Stimulated activated CD4-positive, alpha-beta T cell treated with anti-CD3 and anti-CD28 coated beads, Interleukin-2, amount 100 ng/mL, for 24 hours (primary cell): ENCODE measurements at places on chromosomes 16 and 17.

DNA sequence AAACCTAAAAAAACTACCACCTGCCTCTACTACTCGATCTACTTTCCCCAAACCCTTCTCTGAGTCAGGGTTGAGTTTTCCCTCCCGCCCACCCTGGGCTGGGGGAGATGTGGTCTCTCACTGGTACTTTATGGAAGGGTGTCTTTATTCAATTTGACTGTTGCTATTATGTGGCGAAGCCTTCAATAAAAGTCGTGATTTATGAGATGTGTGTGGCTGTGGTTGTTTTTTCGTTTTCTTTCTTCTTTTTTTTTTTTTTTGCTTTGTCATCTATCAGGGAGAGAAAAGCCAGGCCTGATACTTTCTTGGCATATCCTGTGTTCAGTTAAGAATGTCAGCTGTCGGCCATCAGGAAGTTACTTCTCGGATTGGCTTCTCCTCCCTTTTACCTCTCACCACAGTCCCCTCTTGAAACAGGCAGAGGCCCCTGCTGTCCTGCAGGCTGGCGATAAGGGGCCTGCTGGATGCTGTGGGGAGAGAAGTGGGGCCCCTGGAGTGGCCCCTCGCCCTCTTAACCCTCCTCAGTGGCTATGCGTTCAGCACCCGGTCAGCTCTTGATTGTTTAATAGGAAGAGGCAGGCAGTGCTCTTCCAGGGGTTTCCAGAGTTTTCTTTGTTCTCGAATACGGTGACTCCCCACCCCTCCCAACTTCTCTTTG lies 123.0 kb downstream of the MSI2 start:
- DNase-seq = peak; percentile 20

GRCh38 chr17:47990962-47991731 lies 20.2 kb downstream of the CDK5RAP3 start:
- DNase-seq = no peak

DNA sequence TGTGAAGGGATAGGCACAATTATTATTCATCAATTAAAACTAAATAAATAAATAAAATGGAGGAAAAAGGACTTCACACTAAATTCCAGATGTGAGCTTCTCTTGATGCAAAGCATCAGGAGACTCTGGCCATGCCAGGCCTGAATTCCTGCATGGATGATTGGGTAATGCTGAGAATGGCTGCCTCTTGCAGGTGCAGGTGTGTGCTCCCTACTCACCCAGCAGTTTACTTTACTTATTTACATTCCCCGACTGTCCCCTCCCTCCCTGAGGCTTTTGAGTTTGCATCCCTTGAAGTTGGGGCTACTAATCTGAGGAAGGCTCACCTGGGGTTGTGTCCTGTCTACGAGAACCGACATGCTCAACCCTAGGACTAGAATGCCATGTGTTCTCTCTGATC lies 200.4 kb downstream of the SHISA9 start:
- no peak for DNase-seq

- no peak for DNase-seq
Observed at GRCh38 chr17:7322520-7323194, 6.5 kb downstream of the NEURL4 start.

- no peak for DNase-seq
Observed at GRCh38 chr17:14038206-14038605, 31.1 kb upstream of the COX10 start.

DNA sequence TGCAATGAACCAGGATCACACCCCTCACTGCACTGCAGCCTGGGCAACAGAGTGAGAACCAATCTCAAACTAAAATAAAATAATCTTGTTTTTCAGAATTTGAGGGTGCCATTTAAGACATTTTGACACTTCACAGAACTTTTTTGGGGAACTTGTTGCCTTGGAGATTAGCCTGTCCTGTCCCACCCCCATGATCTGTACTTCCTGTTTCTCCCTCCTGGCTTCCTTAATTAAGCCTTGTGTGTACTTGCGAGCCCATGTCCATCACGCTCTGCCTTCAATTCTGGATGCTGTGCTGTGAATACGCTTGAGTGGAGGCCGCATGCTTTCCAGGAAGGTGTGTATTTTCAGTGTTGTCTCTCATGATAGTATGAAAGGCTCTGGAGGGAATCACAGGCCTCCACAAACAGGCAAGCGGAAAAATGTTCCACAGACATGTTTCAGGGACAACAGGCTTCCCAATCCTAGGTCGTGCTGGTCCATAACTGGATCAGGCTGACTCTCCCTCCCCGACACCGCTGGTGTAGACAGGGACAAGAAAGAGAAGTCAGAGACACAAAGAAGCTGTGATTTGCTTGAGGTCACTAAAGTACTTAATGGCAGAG lies 56.9 kb downstream of the NOS2 start:
- no peak for DNase-seq

DNA sequence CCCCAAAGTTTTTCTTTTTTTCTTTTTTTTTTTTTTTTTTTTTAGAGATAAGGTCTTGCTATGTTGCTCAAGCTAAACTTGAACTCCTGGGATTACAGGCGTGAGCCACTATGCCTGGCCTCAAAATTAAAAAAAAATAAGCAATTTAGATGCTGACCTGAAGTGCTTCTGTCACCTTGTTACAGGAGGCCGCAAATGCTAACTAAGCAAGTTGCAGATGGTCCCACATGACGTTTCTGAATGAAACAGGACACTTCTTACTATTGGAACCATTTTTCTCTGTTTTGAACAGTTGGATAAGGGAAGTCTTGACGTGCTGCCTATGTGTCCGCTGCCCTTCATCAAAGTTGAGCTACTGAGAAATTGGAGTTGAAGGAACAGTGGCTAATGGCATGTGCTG lies 8.8 kb downstream of the ANKRD40CL start:
- no peak for DNase-seq

GRCh38 chr17:40555296-40556190 lies 9.7 kb downstream of the CCR7 start:
- DNase-seq = no peak

GRCh38 chr17:48627623-48628521 lies 1.7 kb upstream of the HOXB9 start:
- DNase-seq = no peak

GRCh38 chr17:82601447-82602000 lies 46.7 kb downstream of the WDR45B start:
- DNase-seq = no peak

- DNase-seq = no peak
Observed at GRCh38 chr16:63312346-63312745, 1276.1 kb upstream of the CDH8 start.

DNA sequence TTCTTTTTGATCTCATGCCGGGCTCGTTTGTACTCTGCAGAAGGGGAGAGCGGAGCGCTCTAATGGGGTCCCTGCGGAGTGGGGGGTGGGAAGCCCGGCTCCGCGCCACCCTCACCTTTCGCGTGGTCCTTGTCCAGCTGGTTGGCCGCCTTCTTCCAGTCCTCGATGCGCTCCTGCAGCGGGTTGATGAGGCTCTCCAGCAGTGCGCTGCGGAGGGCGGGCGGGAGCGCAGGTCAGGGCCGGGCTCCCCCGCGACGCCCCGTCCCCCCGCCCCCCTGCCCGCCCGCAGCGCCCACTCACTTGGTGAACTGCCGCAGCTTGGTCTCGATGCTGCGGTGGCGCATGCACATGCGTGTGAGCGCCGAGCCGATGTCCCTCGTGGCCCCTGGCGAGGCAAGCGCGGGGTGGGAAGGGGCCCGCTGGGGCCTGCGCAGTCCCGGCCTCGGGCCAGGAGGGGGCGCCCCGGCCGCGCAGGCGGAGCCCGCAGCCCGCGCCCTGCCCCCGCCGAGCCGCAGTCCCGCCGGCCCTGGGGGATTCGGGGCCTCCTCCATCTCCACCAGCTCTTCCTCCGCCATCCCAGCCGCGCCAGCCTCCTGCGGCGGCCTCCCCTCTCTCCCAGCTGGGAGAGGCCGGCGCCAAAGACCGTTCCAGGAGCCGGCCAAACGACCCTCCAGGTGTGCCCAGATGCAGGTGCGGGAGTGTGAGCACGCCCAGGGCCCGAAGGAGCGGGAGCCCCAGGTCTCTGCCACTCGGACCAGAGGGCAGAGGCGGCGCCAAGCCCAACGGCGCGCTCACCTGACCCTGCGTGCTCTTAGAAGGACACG lies 6.0 kb downstream of the MTSS2 start:
- DNase-seq = no peak

DNA sequence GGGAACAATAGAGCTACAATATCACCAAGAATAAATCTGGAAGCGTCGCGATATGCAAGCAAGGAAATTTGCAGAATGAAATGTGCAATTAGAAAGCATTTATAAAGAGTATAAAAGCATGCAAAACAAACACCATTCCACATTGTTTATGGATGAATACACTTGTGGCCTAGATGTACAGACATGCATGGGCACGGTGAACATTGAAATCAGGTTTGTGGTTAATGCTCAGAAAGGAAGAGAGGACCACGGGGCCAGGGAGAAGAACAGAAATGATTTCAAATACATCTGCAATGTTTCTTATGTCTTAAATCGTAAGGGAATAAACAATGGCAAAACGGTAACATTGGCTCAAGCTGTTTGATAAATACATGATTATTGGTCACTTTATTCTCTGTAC lies 235.9 kb downstream of the FOXL1 start:
- DNase-seq = no peak

GRCh38 chr16:21276090-21276489 lies 2.0 kb downstream of the CRYM start:
- DNase-seq = no peak

- no peak for DNase-seq
Observed at GRCh38 chr16:83793179-83793578, 14.6 kb upstream of the HSBP1 start.

DNA sequence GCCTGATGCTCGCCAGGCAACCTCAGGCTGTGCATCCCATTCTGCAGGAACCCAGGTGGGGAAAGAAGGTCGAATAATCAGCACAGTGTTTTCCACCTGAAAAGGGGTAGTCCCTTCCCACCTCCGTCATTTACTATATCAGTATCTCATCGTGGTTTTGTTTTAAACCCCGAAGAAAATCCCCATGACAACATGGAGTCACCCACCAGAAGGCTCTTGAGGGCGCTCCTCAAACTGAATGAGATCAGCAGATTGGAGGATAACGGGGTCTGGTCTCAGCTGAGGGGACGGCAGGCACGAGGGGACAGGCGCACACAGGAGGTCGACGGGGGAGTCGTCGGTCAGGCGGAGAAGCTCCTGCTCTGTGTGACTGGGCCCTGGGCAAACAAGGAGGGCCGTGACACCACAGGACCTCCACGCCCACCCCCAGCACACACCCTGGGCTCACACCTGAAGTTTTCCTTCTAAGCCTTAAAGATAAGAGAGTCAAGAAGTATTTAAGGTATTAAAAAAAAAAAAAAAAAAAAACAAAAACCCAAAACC lies 44.2 kb downstream of the MARF1 start:
- no peak for DNase-seq

GRCh38 chr17:70644096-70644495 lies 474.8 kb downstream of the KCNJ2 start:
- DNase-seq = no peak

- DNase-seq = no peak
Observed at GRCh38 chr16:88885693-88886280, 19.3 kb upstream of the PABPN1L start.

DNA sequence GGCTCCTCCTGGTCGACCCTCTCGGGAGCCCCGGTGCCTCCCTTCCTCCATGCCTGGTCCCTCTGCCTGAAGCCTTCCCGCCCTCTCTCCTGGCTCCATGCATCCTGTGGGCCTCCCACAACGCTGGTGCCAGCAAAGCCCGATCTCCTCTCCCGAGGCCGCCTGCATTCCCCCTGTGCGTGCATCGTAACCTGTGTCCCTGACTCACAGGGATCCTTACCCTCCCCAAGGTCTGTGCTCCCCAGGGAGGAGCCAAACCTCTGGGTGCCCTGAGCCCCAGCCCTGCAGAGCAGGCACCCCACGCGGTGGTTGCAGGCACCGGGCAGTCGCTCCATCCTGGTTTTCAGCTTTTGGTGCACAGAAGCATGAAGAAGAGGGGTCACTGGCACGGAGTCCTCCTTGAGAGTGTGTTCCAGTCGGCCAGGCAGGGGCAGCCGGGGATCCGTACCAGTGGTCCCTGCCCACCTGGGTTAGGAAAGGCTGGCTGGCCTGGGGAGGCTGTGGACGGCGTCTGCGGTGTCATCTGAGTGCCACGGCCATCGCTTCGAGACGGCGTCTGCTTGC lies 1.8 kb upstream of the ENPP7 start:
- no peak for DNase-seq

GRCh38 chr17:31096106-31096436 lies 1.3 kb downstream of the NF1 start:
- no peak for DNase-seq
